Stimulated activated CD4-positive, alpha-beta T cell treated with anti-CD3 and anti-CD28 coated beads, Interleukin-2, amount 100 ng/mL, for 24 hours (primary cell): ENCODE measurements at places on chromosomes 1 and 21.

DNA sequence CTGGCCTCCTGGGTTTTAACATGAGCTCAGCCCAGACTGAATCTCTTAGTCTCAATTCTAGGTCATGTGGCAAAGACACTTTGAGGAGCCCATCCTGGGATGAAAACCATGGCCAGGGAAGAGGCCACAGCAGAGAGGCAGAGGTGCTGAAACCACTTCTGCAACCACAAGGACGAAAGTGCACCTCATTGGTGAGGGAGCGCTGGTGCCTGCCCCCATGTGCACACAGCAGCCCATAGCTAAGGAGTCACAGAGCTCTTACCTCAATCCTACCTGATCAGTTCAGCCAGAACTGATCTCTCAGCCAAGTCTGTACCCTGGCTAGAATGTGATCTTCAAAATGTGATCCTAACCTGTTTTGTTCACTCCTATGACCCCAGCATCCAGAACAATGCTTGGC lies 32.9 kb upstream of the SRP9 start:
- DNase-seq = no peak

GRCh38 chr1:41493117-41493536 lies 8.6 kb upstream of the EDN2 start:
- no peak for DNase-seq

- no peak for DNase-seq
Observed at GRCh38 chr1:67441739-67442281, 11.6 kb upstream of the SERBP1 start.

- no peak for DNase-seq
Observed at GRCh38 chr1:171032822-171033702, 57.6 kb upstream of the FMO3 start.

- no peak for DNase-seq
Observed at GRCh38 chr1:5232537-5232936, 578.1 kb downstream of the AJAP1 start.

GRCh38 chr1:226041419-226041818 lies 21.1 kb upstream of the H3-3A start:
- no peak for DNase-seq

DNA sequence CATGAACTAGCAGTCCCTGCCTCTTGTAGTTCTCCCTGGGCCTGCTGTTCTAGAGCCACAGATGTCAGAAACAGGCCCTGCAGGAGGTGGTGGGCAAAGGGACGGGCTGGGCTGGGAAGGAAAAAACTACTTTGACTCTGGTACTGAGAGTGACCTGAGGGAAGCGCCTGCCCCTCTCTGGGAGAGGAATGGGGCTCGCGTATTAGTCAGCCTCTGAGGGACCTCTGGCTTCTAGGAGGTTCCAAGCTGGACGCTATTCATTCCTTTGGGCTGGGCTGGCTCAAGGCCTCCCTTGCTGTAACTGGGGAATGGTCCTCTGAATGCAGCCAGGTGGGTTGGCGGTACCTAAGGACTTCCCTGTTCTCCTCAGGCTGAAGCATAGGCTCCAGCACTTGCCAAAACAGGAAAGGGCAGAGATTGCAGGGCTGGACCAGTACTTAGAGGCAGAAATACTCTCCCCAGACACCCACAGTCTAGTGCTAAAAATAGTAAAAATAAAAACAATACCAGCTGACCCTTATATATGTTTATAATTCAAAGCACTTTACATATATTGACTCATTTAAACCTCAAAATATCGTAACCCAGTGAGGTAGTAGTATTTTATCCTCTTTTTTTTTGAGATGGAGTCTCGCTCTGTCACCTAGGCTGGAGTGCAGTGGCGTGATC lies 7.1 kb downstream of the POMGNT1 start:
- no peak for DNase-seq

DNA sequence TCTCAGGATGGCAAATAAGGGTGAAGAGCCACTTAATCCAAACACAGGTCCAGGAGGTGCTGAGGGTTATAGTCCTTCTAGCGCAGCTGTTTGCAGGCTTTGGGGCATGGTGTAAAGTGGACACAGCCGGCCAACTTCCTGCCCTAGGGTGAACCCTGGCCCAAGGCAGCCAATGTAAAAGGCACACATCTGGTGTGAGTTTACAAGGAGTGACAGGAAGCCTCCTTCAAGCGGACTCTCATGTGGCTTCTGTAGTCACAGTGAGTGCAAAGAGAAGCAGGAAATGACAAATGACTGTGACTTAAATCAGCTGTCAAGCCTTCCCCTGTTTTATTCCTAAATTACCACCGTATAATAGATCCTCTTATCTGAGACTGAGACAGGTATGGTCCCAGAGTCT lies 213.0 kb downstream of the CRB1 start:
- no peak for DNase-seq

- DNase-seq = no peak
Observed at GRCh38 chr1:42133809-42134526, 19.2 kb upstream of the GUCA2B start.

DNA sequence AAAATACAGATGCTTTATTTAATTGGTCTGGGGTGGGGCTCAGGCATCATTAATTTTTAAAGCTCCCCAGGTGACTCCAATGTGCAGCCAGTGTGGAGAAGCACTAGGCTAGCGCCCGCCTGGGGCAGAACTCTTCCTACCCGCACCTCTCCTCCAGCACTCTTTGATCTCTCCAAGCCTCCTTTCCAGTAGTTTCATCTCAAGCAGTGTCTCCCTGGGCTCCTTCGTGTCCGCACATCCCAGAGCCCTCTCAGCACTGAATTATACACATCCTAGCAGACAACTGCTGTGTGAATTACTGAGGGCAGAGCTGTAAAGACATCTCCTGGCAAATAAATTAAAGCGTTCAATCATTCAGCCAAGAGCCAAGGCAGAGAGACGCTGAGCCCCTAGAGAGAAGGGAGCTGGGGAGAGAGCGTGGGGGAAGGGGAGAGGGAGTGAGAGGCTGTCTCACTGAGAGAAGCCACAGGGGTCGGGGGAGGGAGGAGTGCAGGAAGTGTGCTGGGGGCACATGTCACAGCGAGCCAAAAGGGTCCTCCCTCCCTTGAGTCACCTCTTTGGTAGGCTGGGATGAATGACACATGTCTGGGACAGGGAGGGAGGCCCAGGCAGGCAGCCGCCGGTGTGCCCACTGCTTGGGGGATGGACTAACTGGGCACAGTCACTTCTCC lies 21.0 kb upstream of the PARP1 start:
- DNase-seq = no peak

DNA sequence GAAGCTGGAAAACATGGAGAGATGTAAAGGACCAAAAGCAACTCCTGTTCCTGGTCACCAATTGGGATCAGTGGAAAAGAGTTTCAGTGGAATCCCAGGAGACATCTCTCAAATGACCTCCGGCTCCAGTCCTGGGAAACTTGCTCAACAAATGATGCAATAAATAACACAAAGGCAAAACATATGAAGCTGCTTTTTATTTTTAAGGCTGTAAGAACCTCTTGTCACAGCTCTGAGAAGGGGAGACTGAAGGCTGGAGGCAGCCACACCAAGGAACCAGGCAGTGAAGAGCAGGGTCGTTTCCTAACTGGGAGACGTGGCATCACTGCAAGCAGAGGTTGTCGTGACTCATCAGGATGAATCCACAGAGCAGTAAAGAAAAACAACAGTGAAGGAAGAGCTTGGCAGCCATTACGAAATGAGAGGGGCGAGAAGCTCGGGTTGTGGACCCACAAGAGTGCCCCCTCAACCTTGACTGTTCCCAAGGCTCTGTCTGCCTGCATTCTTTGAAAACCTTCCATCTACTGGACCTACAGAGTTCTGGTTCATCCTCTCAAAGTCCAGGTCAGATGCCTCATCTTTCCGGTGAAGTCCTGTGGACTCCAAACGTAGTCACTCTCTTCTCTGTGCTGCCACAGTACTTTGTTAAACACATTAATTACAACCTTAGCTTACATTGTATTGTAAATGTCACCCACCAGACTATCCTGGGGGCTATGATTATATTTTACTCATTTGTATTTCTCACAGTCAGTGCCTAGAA lies 32.1 kb downstream of the JAK1 start:
- DNase-seq = no peak

GRCh38 chr1:29675481-29676263 lies 439.4 kb downstream of the PTPRU start:
- no peak for DNase-seq

GRCh38 chr1:177975588-177976495 lies 6.0 kb upstream of the SEC16B start:
- DNase-seq = no peak

- no peak for DNase-seq
Observed at GRCh38 chr1:4306559-4307467, 347.6 kb upstream of the AJAP1 start.

GRCh38 chr1:199184180-199184579 lies 545.3 kb downstream of the PTPRC start:
- DNase-seq = no peak

DNA sequence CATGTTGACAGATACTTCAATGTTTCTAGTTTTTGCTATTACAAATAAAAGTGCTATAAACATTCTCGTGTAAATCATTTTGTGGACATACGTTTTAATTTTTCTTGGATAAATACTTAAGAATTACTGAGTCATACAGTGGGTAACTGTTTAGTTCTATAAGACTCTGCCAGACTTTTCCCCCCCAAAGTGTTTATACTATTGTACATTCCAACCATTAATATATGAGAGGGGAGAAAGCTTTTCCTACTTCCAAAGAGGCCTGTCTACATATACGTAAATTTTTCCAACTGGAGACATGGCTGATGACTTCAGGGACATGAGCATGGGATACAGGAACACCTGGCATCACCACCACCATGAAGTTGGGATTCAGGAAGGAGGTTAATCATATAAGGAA lies 17.0 kb upstream of the REG4 start:
- no peak for DNase-seq

GRCh38 chr1:175198332-175198731 lies 5.8 kb upstream of the KIAA0040 start:
- no peak for DNase-seq

GRCh38 chr1:18861082-18861481 lies 1.6 kb upstream of the TAS1R2 start:
- no peak for DNase-seq

- DNase-seq = no peak
Observed at GRCh38 chr1:245166471-245166885, 11.7 kb downstream of the KIF26B start.

GRCh38 chr1:78070210-78070609 lies 24.4 kb downstream of the GIPC2 start:
- DNase-seq = no peak

DNA sequence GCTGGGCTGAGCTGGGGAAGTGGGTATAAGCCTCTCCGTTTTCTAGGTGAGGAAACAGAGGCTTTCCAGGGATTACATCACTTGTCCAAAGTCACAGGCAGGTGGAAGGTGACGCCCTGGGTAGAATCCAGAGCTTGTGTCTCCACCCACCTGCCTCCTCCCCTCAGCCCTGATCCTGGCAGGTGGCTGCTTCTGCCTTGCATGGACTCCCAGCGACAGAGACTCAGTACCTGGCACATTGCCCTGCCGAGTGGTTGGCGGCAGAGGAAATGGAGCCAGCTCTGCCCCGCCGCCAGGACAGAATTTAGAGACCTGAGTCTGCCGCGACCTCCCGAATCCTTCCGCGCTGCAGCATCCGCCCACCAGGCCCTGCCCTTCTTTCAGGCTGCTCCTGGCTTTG lies 2.1 kb downstream of the PLA2G2E start:
- no peak for DNase-seq

DNA sequence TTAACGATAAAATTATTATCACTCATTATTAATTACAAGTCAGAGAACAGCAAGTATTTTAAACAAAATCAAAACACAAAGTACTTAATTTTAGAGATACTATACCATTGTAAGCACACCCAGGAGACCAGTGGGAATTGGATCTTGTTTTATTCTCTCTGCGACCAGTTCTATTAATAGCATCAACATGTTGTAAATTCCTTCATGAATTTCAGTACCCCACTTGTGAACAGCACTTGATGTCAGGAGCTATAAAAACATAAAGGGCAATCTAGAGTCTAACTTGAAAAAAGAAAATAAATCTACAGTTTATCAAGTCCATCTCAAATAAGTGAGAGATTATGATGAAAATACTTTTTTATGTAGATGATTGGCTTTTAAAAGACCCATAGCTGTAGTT lies 42.9 kb downstream of the USP24 start:
- no peak for DNase-seq

DNA sequence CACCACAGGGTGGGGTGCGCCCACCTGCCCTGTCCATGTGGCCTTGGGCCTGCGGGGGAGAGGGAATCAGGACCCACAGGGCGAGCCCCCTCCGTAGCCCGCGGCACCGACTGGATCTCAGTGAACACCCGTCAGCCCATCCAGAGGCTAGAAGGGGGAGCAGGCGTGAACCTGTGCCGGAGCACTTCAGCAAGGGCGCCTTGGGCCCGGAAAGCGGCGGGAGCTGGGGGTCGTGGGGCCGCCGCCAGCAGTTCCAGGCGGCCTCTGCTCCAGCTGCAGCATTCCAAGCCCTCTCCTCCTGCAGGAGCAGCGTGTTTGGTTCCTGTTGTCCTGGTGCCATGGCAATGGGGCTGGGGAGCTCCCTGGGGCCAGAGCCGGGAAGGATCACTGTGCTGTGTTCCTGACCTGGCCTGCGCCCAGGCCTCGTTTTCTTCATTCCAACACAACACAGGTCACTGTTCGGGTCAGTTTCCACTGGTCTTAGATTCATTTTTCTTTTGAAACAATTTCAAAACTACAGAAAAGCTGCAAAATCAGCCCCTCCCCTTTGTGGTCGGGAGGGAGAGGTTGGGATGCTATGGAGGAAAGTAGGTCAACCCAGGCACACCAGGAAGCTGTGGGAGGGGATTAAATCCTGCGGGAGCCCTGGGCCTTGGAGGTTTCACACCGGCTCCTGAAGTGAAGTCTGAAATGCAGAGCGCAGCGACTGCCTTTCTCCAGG lies 18.8 kb downstream of the SLX9 start:
- no peak for DNase-seq

DNA sequence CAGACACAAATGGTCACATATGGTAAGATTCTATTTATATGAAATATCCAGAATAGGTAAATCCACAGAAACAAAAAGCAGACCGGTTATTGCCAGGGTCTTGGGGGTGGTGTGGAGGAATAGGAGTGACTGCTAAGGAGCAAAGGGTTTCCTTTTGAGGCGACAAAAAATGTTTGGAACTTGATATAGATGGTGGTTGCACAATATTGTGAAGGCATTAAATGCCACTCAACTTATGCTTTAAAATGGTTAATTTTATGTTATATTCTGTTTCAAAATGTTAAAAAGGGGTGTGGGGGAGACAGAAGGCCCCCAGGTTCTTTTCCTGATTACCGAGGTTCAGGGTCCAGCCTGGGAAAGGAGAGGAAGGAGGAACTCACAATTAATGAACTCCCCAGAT lies 304.4 kb downstream of the RRAGC start:
- no peak for DNase-seq

DNA sequence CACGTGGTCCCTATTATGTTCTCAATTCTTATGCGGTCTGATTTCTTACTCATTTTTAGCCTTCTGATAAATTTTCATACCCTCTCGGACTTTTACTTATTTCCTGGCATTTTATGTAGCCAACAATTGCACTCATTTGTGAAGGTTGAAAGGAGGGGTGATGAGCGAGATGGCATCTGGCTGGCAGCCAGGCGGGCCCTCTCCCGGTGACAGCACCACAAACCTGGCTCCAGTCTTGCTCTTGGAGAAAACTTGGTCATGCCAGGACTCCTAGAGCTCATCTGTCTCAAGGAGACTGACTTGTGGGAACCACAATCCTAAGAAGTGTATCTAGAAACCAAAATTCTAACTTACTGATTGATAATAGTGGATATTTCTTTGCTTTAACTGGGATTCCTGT lies 14.6 kb upstream of the AHCTF1 start:
- DNase-seq = no peak
